Heart left ventricle (tissue), 16 donors: ENCODE measurements at places on chromosomes 5 and 9. TPM values are rescaled to one million over a fixed set of nuclear protein-coding genes. Genes with fewer than 3 reads are reported as not detected.

DNA sequence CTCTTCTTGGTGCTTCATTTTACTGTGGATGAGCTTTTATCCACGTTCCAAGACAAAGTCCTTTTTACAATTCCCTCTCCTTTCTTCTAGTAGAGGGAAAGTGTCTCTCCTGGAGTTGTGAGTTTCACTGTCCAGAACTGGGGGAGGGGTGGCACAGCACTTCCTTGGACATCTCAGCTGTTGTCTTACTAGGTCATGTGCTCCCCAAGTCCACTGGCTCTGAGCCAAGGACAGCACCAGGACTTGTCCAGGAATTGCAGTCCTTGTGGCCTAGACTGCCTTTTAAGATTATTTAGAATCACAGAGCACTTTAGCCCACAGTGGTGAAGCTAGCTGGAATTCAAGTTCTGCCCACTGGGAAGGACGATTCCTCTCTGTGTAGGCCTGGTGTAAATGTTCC is 700.2 kb upstream of the PTPRD start:
- no peak for DNase-seq

DNA sequence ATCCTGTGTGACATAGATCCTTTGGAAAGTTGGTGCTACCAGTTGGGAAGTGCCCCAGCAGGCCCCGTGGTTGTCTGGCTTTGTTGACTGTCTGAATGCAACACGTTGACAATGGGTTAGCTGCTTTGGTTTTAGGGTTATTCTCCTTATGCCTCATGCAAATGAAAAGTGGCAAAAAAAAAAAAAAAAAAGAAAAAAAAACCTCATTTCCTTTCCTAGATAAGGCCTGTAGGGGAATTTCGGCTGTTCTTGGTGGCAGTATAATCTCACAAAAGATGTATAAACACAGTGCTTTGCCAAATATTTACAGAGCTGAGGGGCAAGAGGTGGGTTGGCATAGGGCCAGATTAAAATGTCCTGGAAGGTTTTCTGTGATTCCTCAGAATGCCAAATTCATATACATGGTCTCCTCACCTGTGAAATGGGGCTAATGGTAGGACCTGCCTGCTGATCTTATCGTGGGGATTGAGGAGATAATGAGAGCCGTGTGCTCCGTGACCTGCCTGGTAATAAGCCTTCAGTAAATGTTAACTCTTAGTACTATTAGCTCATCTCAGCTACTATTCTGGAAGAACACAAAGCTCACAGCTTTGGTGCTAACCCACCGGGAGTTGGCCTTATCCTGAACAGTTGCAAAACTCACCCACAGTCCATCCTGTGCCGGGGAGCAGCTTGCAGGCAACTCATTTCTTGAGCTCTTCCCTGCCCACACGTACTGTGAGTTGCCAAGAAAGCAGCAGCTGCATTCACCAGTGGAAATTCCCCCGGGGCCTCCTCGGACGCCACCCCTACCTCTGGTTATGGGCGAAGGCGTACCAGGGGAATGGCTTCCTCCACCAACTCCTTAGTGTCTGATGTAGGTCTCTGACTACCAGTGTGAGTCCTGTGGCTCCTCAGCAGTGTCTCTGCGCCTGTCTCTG is 220.3 kb downstream of the NR3C1 start:
- no peak for DNase-seq

- DNase-seq = no peak
These were observed 217.2 kb upstream of the TBCA start for GRCh38 chr5:77993141-77993854.

- DNase-seq = no peak
These were observed 30.4 kb upstream of the OCLN start for GRCh38 chr5:69462170-69462569.

Gene AFAP1L1
- total RNA-seq = 46.5 TPM

Gene CAMSAP1
- total RNA-seq = 18.6 TPM

Gene CATSPER3
- total RNA-seq = 0.72 TPM

Gene SPACA9
- 2.3 TPM for total RNA-seq
